Gastrocnemius medialis (tissue), 4 donors: ENCODE measurements at places on chromosomes 16 and 17. TPM values are rescaled to one million over a fixed set of nuclear protein-coding genes. Genes with fewer than 3 reads are reported as not detected.

GRCh38 chr16:11129378-11129781 lies 126.6 kb downstream of the SOCS1 start:
- DNase-seq, result no peak

Gene HERPUD1
- total RNA-seq, result 281 TPM

DNA sequence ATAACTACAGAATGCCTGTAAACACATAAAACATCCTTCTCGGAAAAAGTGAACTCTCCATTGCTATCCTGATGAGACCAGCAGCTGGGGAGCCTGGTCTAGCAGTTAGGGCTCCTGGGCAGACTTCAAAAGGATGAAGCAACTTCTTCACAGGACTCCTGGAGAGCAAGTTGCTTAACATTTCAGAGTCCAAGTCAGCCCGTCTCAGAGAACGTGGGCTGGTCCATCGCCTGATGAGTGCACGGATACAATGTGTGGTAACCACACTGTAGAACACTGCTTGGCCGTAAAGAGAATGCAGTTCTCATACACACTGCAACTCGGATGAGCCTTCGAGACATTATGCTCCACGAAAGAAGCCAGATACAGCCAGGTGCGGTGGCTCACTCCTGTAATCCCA lies 52.7 kb downstream of the TMEM235 start:
- DNase-seq, result no peak

Gene ZDHHC1
- total RNA-seq, result 9.5 TPM

Gene C16orf96
- not detected for total RNA-seq

Gene UTS2R
- not detected for total RNA-seq

GRCh38 chr17:20315311-20315710 lies 152.0 kb downstream of the LGALS9B start:
- no peak for DNase-seq

DNA sequence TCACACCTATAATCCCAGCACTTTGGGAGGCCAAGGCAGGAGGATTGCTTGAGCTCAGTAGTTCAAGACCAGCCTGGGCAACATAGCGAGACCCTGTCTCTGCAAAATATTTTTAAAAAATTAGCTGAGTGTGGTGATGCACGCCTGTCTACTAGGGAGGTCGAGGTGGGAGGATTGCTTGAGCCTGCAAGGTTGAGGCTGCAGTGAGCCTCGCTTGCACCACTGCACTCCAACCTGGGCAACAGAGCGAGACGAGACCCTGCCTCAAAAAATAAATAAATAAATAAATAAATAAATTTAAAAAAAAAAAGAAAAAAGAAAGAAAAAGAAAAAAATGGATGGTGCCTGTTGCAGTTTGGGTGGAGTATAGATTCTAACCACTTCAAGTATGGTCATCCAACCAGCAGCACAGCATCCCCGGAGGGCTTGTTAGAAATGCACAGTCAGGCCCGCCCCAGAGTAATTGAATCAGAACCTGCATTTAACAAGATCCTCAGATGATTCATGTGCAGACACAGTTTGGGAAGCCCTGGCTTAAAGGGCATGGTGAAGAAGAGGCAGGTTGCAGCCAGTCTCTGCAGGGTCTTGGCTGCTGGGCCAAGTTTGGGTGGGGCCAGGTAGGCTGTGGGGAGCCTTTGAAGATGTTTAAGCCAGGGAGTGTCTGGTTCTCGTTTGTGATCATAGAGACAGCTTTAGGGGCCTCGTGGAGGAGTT lies 40.8 kb downstream of the MRC2 start:
- no peak for DNase-seq

GRCh38 chr17:67672592-67673335 lies 45.0 kb upstream of the NOL11 start:
- DNase-seq, result no peak
